Endothelial cell (in vitro differentiated cells): ENCODE measurements at places on chromosomes 1 and 21. TPM values are rescaled to one million over a fixed set of nuclear protein-coding genes. Genes with fewer than 3 reads are reported as not detected.
A peak's percentile ranks its signal among the peaks of the same experiment; 100 is the strongest.

The ATXN7L2 gene
- total RNA-seq: 3.2 TPM

The SIK1 gene
- 1.8 TPM for total RNA-seq

The PRSS38 gene
- total RNA-seq: not detected

The OR6P1 gene
- not detected for total RNA-seq

The ADAMTS4 gene
- total RNA-seq: 56.8 TPM

The FCMR gene
- 8.4 TPM for total RNA-seq

The TBX19 gene
- 1.1 TPM for total RNA-seq

The OLIG1 gene
- total RNA-seq: 0.67 TPM

The CHIA gene
- total RNA-seq: not detected

DNA sequence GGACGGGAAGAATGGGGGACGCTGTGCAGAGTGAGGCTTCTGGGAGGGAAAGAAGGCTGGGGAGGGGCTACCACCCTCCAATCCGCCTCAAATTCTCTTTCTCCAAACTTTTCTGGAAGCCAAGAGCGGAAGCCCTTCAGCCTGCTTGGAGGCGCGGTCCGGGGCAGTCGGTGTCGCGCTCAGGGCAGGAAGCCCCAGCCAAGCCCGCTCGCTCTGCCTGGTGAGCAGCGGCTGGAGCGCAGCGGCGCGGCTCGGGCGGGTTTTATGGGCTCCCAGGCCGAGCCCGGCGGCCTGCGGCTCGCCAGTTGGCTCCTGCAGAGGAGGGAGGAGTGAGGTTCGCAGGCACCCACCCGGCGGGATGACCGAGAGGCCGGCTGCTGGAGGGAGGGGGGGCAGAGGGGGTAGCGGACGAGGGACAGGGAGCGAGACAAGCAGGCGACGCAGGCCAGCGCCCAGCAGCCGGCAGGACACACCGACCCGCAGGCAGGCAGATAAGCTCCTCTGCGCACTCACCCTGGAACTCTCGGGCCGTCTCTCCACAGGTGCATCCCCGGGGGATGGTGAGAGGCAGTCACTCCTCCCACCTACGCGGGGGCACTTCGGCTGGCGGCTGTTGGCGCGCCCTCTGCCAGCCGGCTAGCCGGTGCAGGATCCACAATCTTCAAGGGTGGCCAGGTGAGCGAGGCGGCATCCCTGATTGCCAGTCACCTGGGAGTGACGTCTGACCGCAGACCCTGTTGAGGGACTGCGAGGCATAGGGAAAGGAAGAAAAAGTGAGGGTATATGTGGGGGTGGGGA is at the start of gene AVPR1B:
TSS of gene AVPR1B (minus strand) at position 238 of the 798 bp plus-strand sequence. CDS start 498 bp downstream, outside the sequence.
- peak; percentile 60 for DNase-seq

DNA sequence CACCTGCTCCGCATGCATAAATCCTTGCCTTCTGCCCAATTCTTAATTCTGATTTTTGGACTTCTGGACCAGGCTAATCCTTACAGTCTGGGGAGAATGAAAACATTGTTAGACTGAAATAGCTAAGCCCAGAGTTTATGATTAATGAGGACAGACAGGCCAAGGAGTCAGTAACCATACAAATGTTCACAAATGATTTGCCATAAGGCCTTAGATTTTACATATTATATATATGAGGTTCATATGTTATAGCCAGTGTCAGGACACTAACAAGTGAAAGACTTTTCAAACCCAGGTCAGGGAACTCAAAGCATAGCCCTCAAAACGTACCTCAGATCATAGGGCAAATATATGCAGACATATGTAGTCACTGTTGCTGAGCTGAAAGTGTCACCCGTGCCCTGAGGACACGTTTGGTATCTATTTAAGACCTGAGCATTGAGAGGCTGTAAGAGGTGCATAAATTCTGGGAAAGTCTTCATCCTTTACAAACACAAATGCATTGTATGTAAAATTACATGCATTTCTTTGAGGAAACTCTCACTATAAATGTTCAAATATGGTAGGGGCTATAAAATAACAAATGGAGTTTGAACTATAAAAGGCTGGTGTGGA is 45.3 kb upstream of the FBXO28 start:
- no peak for DNase-seq

- no peak for DNase-seq
Observed at GRCh38 chr1:233664253-233664652, 50.3 kb downstream of the KCNK1 start.

- DNase-seq: no peak
Observed at GRCh38 chr1:119489201-119489600, 17.8 kb upstream of the HSD3B1 start.

- peak; percentile 81 for DNase-seq
Observed at GRCh38 chr1:161225534-161226319, at the start of gene TOMM40L. Gene TOMM40L, plus strand, starts transcription at chr1:161226060. Its CDS starts 430 bp downstream, at chr1:161226490.

GRCh38 chr1:179873438-179873851 is 4.2 kb downstream of the TOR1AIP2 start:
- no peak for DNase-seq

- DNase-seq: no peak
Observed at GRCh38 chr1:208747979-208748378, 503.8 kb upstream of the PLXNA2 start.

DNA sequence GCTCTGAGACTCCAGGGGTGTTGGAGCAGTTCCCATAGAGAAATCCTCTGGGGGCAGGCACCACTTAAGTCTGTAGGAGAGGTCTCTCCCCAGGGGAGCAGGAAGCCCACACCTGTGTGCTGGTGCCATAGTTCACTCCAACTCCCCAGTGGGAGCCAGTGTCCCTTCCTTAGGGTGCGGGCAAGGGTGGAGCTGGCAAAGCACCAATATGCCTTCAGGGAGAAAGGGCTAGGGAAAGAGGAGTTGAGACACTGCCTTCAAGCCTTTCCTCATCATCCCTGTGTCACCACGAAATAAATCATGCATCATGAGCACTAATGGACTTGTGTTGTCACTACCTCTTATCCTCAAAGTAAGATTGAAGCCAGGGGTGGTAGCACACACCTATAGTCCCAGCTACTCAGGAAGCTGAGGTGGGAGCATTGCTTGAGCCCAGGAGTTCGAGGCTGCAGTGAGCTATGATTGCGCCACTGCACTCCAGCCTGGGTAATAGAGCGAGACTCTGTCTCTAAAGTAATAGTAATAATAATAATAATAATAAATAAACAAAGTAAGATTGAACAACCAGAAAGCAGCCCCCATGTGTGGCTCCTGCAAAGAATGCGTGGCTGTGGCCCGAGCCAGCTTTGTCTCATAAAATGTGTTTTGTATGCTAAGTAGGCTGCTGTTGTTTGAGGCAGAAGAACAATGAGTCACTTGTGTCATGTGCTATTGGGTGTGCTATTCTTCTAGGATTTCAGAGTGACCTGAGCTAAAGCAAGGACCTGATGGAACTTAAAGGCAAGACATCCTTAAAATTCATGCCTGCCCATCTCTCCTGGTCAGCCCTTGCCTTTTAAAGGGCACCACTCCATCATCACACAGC is 6.7 kb upstream of the TIE1 start:
- no peak for DNase-seq

DNA sequence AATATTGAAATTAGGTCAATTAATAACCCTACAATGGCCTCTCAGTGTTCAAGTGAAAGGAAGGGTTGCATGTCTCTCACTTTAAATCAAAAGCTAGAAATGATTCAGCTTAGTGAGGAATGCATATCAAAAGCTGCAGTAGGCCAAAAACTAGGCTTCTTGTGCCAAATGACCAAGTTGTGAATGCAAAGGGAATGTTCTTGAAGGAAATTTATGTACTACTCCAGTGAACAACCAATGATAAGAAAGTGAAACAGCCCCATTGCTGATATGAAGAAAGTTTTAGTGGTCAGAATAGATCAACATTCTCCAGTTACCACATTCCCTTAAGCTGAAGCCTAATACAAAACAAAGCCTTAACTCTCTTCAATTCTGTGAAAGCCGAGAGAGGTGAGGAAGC is 10.0 kb downstream of the MAEL start:
- no peak for DNase-seq

GRCh38 chr1:248618878-248619277 is 16.0 kb downstream of the OR2T11 start:
- DNase-seq: no peak

DNA sequence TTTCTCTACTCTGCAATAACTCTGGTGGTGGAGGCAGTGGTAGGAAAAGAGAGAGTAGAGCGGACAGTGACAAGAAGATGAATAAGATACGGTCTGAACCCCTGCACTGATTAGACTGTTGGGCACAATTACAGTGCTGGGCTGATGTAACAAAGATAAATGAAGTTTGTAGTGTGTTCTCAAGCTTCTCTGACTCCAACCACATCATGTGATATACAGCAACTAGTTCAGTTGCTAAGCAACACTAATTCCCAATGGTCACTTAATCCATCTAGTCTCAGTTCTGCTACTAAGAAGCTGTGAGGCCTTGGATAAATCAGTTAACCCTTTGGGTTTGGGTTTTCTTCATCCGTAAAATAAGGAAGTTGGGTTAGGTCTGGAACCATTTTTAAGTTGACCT is 17.3 kb downstream of the DDR2 start:
- no peak for DNase-seq

- no peak for DNase-seq
Observed at GRCh38 chr1:102546251-102546650, 549.5 kb upstream of the OLFM3 start.

GRCh38 chr1:171486048-171486519 is 754 bp downstream of the PRRC2C start:
- DNase-seq: no peak

- no peak for DNase-seq
Observed at GRCh38 chr1:62401034-62401760, 35.7 kb upstream of the USP1 start.

DNA sequence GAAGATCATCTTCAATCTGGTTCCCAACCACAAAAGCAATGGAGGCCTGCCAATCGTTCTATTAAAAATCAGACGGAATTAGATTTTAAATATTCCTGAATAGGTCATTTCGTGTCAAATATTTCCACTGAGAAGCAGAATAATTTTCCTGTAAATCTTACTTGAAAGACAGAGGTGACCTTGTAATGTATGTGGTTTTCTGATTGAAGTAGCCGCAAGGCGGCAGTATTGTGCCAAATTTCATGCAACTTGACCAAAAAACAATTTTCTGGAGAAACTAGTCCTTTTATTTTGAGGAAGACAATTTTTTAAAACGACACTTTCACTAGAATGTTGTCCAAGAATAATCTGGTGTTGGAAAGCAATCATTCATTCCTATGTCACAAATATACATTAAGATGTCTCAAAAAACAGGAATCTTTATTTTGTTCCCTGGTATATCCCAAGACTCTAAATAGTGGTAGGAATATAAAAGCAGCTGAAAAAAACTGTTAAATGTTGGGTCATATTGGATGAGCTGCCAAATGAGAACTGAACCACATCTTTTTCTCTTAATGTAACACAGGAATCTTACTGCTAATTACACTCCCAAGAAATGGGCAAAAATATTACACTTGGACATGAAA is 33.6 kb downstream of the SPAG17 start:
- peak; percentile 70 for DNase-seq

- DNase-seq: no peak
Observed at GRCh38 chr21:25375675-25376074, 231.6 kb downstream of the MRPL39 start.

- no peak for DNase-seq
Observed at GRCh38 chr1:155717041-155717440, 28.1 kb downstream of the DAP3 start.

GRCh38 chr1:3058263-3059030 is 10.6 kb upstream of the PRDM16 start:
- no peak for DNase-seq

- DNase-seq: no peak
Observed at GRCh38 chr1:231512147-231512698, 16.2 kb upstream of the TSNAX start.

- DNase-seq: no peak
Observed at GRCh38 chr1:119680193-119680592, 31.5 kb upstream of the PHGDH start.

GRCh38 chr1:220511179-220511578 is 16.8 kb upstream of the MARK1 start:
- DNase-seq: no peak

DNA sequence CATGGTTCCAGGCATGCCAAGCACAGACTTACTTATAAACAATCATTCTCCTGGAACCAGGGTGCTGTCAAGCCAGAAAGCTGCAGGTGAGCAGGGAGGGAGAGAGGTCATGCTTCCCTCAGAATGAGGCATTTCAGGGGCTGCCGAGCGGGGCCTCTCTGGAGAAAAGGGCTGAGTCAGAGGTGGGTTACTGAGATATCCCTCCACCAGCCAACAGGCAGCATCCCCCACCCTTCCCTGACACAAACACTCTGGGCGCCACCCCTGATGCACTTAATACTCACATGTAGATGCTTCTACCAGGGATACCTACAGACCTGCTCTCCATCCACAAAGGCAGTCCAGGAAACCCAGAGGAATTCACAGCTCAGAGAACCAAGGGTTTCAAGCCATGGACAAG is 13.1 kb downstream of the STK40 start:
- no peak for DNase-seq

DNA sequence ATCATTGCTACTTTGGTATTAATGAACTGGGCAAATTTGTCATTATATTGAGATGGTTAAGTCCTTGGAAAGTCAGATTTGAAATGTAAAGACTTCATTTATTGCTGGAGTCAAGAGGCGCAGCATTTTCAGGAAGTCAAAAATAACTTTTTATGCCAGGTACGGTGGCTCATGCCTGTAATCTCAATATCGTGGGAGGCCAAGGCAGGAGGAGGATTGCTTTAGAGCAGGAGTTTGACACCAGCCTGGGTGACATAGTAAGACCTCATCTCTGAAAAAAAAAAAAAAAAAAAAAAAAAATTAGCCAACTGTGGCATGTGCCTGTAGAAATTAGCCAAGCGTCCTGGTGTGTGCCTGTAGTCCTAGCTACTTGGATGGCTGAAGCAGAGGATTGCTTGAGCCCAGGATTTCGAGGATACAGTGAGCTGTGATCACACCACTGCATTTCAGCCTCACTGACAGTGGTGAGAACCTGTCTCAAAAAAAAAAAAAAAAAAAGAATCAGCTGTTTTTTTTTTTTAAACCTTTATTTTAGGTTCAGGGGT is 5.5 kb downstream of the HIPK1 start:
- no peak for DNase-seq

DNA sequence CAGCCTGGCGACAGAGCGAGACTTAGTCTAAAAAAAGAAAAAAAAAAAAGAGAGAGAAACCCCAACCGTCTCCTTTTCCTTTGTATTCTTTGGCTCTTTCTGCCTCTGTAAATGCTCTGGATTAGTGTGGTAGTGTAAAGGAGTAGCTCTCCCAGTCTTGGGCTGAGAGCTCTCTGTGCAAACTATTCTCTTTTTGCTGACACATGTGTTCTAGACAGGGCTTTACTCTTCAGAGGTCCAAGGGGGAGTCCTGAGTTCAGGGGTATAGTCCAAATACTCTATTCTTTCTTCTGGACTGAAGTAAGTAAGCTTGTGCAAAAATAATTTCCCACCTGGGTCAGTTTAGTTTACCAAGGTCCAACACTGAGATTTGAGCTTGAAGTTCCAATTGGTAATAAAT is 183.8 kb upstream of the KCNK2 start:
- DNase-seq: no peak

GRCh38 chr1:155134880-155135414 is 705 bp upstream of the SLC50A1 start:
- peak; percentile 47 for DNase-seq

GRCh38 chr1:240613356-240614142 is 1.6 kb upstream of the GREM2 start:
- DNase-seq: no peak
